Fibroblast of skin of right quadriceps (primary cell): ENCODE measurements at places on chromosomes 2 and 18.

DNA sequence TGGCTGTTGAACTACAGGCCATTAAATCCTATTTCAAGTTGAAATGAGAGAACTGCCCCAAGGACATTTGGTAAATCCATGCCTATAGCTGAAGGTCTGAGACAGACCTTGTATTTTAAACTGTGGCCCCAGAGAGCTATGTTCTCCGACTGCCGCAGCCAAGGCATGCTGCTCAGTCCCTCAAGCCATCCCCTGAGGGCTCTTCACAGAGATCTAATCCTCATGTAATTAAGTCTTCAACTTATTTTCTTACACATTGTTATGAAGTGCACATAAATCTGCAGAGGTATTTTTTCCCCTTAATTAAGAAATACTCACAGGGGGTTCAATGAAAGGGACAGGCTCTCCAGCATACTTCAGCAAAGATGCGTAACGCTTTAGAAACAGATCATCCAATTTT, 50.6 kb downstream of the ABCG8 start:
- no peak for DNase-seq

DNA sequence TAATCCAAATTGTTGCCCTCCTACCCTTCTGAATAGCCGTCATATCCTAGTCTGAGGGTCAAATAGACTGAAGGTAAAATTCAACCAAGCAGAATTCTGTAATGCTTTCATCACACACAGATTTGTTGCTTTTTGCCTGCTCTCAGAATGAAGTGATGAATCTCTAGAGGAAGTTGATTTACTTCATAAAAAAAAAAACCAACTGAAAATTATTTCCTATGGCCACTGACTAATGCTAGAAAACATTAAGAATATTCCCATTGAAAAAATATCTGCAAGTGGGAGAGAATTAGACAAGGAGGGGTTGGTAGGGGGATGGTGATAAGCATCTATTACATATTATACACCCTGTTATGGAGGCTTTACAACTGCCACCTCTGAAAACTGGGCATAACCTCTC, 2.3 kb upstream of the IL1RL2 start:
- peak; percentile 47 for DNase-seq

- DNase-seq, result no peak
Observed at GRCh38 chr2:53939656-53940055, 31.1 kb downstream of the PSME4 start.

DNA sequence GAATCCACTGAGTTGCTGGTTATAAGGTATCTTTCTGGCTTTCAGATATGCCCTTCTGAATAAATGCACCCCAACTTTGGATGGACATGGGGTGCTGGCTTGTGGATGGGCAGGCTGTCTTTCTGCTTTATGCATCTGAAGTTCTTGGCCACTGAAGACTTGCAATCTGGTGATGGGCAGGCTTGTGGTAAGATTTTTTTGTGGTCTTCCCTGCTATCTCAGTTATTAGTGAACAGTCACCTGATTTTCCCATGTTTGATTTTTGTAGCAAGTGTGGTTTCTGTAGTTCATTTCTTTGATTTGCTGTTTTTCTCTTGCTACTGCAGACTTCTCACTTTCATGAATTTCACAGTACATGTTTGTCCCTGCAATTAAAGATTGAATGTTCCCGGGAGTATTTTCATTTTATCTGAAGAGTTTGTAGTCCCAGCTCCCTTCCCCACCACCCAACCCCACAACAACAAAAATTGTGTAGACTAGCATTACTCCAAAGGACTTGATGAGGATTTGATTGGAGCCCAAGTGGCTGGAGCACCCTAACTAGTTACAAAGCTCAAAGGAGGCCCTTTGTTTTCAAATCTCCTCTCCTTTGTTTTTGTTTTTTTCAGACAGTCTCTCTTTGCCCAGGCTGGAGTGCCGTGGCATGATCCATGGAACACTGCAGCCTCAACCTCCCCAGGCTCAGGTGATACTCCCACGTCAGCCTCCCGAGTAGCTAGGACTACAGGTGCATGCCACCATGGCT, 63.6 kb upstream of the MGAT5 start:
- no peak for DNase-seq

DNA sequence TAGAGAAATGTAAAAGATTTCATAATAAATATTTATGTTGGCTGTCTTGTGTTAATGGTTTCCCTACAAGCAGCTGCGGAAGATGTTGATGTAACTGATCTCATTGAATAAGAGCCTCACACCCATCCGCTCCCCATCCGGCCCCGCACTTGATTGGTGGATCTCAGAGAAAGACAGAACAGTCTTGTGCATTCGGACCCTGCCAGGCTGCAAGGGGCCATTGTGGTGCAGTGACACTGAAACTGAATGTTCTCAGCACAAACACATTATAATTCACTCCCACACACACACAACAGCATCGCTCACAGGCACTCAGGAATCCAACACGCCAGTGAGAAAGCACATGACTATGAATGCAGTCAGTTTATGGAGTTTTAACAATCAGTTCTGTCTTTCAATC, 47.8 kb downstream of the PRELID3A start:
- DNase-seq, result no peak

- DNase-seq, result no peak
Observed at GRCh38 chr2:215622837-215623236, 187.0 kb upstream of the FN1 start.

DNA sequence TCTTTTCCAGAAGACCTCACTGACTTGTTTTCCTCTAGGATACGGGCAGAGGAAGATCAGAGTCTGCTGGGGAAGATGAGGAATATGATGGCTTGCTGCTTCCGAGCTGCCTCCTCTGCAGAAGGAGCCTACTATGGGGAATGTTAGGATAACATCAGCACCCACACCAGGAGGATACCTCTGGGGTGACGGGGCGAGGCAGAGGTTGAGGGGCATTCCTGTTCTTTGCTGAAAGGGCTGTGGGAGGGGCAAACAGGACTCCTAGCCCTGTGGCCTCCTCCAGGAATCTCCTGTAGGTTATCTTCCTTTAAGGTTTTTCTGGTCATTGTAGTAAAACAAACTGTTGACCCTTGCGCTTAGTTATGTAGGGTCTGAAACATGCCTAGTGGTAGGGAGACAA, 102.5 kb downstream of the CRIM1 start:
- DNase-seq, result no peak

DNA sequence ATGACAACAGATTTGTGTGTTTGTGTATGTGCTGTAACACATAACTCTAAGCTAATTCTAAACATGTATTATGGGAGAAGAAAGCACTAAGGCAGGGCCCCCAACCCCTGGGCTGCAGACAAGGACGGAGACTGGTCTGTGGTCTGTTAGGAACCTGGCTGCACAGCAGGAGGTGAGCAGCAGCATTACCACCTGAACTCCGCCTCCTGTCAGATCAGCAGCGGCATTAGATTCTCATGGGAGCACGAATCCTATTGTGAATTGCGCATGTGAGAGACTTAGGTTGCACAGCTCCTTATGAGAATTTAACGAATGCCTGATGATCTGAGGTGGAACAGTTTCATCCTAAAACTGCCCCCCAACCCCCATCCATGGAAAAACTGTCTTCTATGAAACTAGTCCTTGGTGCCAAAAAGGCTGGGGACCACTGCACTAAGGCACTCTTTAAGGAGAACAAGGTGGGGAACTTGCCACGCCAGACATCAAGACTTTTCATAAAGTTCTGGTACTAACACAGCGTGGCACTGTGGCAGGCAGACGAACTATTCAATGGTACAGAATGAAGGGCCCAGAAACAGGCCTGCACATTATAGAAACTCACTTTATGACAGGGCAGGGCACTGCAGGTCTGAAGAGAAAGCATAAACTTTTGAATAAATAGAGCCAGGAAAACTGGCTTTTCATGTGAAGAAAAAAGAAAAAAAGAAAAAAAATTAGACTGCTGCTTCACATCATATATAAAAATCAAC, 14.0 kb downstream of the REEP1 start:
- DNase-seq, result no peak

- no peak for DNase-seq
Observed at GRCh38 chr2:61910603-61911002, 5.1 kb downstream of the COMMD1 start.

- DNase-seq, result no peak
Observed at GRCh38 chr2:65073879-65074565, 17.8 kb downstream of the CEP68 start.

GRCh38 chr18:78494204-78495085, 485.2 kb upstream of the SALL3 start:
- DNase-seq, result no peak

GRCh38 chr2:110931648-110932047, 189.1 kb upstream of the BCL2L11 start:
- DNase-seq, result peak; percentile 61

DNA sequence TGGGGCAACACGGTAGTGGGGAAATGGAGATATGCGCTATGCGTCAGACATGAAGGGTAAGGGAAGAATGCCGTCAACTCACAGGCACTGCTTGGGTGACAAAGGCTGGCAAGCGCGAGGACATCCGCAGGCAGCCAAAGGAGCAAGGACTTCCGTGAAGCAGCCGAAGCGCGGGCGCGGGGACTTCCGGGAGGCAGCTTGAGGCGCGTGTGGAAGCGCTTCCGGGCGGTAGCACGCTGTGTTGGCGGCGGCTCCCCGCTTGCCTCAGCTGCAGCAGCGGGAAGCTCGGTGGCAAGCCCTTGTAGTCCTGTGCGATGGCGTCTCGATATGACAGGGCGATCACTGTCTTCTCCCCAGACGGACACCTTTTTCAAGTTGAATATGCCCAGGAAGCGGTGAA, at the start of gene PSMA8:
Gene PSMA8, plus strand, starts transcription at position 218 of the 400 bp plus-strand sequence. Its CDS starts 97 bp downstream, at position 315.
- no peak for DNase-seq

- DNase-seq, result no peak
Observed at GRCh38 chr2:26778507-26778906, 7.3 kb upstream of the CENPA start.

DNA sequence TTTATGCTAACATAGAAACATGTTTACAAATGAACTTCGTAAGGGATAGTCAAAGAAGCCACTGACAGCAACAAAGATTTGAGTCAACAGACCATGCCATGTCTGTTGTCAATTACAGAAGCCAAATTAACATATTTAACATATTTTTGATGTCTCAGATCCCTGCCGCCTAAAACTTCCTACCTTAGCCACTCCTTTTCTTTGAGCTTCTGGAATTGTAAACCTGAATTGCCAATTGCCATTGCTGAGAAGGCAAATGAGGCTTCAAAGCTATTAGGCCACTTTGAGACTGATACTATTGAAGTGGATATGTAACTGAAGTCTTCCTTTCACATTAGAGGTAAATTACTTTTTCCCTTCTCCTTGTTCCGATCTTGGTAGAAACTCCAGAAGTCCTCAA, 66.0 kb upstream of the DSEL start:
- DNase-seq, result no peak

- DNase-seq, result peak; percentile 70
Observed at GRCh38 chr2:12606472-12607000, 110.2 kb upstream of the TRIB2 start.

DNA sequence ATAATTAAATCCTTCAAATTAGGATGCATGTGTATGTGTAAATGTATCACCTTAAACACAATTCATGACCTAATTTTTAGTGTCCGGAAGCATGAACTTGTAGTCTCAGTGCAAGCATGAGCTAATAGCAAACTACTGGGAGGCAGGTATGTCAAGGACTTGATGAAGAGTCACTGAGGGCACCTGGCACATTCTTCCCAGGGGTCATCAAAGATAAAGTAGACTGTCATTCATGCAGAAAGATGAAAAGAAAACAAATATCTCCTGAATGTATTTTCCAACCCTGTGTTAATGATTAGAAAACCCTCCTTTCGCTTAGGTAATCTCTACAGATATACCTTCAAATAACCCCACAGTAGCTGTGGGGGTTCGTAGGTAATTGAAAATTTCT, 234.9 kb downstream of the SOCS6 start:
- no peak for DNase-seq

GRCh38 chr2:14756981-14757657, 124.6 kb downstream of the LRATD1 start:
- peak; percentile 96 for DNase-seq

DNA sequence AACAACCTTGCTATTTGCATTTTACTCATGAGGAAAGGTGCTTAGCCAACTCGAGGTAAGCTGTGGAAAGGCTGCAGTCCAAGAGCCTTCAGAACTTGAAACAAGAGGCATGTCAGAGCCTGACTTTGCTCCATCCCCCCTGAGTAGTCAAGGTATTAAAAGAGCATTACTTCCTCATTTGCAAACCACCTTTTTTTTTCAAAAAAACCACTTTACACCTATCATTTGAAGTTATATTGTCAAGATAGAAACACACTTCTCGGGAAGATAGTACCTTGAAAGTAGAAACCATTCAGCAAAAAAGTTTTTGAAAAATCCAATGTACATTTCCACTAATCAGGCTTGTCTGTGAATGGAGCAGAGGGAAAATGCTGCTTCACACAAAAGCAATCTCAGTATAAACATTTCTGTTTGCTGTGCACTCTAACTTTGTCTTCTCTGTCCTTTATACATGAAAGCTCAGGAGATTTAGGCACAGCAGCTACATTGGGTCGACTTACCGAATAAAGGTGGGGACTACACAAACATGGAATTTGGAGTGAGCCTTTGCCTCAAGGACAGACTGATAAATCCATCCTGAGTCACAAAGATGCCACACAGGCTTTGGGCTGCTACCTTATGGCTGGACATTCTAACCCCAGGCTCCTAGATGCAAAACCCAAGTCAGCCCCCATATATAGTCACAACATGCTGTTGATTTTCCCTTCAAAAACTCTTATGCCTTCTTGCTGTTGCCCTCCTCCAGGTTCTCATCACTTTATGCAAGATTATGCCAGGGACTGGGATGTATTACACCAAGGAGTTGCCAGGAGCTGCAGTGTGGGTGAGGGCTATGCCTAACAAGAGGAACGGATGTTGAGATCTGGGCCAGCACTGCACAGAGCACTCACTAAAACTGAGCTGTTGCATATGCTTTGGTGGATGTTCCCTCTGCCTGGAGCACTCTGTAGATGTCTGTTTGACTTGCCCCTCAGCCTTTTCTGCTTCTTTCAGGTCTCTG, 41.4 kb upstream of the EML4 start:
- DNase-seq, result no peak

DNA sequence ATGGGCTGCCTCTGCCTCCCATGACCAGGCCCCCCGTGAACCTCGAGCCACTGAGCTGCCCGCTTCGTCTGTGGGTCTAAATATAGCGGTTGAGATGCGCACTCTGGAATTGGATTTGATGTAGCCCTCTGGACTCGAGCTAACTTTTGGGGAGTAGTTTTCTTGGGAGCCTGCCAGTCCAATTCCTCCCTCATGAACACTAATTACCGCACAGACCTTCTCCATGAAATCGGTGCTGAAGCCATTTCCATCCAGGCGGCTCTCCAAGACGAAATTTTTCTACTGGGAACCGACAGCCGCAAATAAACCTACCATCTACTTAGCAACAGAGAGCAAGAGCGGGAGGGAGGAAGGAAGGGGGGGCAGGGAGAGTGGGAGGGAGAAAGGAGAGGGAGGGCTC, 63.6 kb downstream of the CELF4 start:
- DNase-seq, result no peak

GRCh38 chr18:63306249-63306648, 13.3 kb downstream of the BCL2 start:
- no peak for DNase-seq

GRCh38 chr2:233448220-233448559, 93.9 kb downstream of the DGKD start:
- no peak for DNase-seq

DNA sequence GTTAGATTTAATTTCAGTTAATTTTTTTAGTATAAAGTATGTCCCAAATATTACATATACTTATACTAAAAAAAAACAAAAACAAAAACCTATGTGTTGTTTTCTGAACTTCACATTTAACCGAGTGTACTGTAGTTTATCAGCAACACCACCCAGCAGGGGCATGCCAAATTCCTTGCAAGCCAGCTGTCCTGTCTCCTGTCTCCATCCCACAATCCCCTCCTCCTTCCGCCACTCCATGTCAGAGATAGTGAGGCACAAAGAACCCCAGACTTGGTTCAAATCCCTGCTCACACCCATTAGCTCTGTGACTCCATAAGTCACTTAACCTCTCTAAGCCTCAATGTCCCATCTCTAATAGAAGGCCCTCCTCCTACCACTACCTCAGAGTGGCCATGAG, 9.4 kb downstream of the CHST10 start:
- no peak for DNase-seq
